ENCODE measurements at places on chromosomes 4 and X. TPM values are rescaled to one million over a fixed set of nuclear protein-coding genes. Genes with fewer than 3 reads are reported as not detected.
A peak's percentile ranks its signal among the peaks of the same experiment; 100 is the strongest.

DNA sequence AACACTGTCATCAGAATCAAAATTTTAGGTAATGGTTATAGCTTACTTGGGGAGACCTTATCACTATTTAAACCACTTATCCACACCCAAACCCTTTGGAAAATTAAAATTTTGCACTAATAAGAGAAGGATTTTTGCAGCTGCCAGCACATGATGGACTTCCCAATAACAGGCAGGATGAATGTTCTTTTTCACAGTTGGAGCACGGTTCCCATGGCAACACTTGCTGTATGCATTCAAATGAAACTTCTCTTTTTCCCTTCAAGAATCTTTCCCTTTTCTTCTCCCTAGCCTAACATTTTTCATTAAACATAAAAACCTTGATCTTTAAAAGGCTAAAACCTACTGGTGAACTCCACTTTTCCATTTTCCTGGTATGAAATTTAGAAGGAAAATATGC is 768.2 kb downstream of the KCTD8 start:
- no peaks in the 10 kb centered on the region for H3K36me3 ChIP-seq
- no peaks in the 10 kb centered on the region for H3K27me3 ChIP-seq
- no peak overlapping the region for H3K27ac ChIP-seq
- no peak for DNase-seq
- H3K4me1 ChIP-seq = no peaks in the 10 kb centered on the region

DNA sequence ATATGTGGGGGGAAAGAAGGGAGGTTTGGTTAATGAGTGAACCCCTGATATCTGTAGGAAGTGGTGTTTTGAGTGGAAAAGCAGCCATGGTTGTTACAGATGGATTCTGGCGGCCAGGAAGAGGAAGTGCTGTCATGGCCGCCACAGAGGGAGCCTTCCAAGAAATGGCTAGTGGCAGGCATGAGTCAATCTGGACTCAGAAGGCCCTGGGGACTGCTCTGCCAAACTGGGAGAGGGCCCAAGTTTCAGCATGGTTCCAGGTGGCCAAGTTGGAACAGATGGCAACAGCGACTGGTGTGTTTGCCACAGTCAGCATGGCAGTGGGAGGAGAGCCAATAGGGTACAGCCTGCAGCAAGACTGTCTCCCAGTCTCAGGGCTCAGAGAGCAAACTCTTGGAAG is 32.5 kb downstream of the ETDB start:
- no peak overlapping the region for H3K4me3 ChIP-seq
- H3K27ac ChIP-seq = no peak overlapping the region
- no peaks in the 10 kb centered on the region for H3K27me3 ChIP-seq

- no peak for DNase-seq
- H3K4me3 ChIP-seq = no peak overlapping the region
- H3K27ac ChIP-seq = no peak overlapping the region
- H3K4me1 ChIP-seq = peaks cover 4% of the 10 kb centered on the region
These were observed 4.2 kb upstream of the HTRA3 start for GRCh38 chr4:8265171-8265929.

The POF1B gene
- not detected for total RNA-seq

- no peak overlapping the region for H3K4me3 ChIP-seq
- H3K36me3 ChIP-seq = no peaks in the 10 kb centered on the region
- no peaks in the 10 kb centered on the region for H3K4me1 ChIP-seq
- no peaks in the 10 kb centered on the region for H3K27me3 ChIP-seq
- H3K27ac ChIP-seq = no peak overlapping the region
These were observed 514.5 kb upstream of the FAM241A start for GRCh38 chr4:111630705-111631104.

The ADAMTS3 gene
- 2.1 TPM for total RNA-seq

DNA sequence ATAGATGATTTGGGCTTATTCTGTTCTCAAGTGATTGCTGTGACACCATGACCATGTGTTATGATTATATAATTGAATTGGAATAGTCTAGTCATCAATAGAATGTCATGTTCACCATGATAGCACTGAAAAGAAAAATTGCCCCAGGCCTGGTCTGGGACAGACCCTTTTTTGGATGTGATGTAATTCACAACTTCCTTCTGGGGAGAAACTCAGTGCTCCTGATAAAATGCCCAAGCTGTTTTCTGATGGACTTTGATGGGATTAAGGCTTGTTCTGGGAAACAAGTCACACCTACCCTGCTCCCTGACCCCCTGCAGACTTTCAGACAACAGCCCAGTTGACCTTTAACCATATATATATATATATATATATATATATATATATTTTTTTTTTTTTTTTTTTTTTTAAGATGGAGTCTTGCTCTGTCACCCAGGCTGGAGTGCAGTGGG is 65.3 kb downstream of the RHOH start:
- no peak for DNase-seq
- no peak overlapping the region for H3K4me3 ChIP-seq
- no peaks in the 10 kb centered on the region for H3K4me1 ChIP-seq
- no peak overlapping the region for H3K27ac ChIP-seq
- no peaks in the 10 kb centered on the region for H3K36me3 ChIP-seq

DNA sequence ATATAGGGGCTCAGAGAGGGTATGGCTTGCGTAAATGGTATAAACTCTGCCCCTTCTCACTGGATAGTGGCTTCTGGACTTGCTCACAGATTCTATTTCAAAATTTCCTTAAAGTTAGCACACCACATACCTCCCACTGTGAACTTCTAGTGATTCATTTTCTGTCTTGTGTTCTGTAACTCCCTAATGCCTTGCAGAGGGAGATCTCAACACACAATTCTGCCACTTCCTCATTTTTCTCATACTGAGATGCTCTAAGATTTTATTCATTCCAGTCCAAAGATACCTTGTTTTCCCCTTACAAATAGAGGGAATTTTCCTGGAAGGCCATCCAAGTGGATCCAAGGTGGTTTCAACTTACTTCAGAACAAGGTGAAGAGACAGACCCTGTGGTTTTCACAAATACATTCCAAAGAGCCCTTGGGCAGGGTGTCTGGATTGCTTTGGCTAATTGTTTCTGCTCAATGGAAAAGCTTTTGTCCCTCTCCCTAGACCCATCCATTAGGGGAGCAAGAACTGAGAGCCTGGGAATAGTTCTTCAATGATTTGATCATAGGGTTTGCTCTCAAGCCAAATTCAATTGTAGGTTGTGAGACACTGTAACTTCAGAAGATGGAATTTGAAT is 52.1 kb upstream of the CAPN6 start:
- no peaks in the 10 kb centered on the region for H3K27me3 ChIP-seq
- H3K4me1 ChIP-seq = no peaks in the 10 kb centered on the region
- no peak overlapping the region for H3K4me3 ChIP-seq

The RELL1 gene
- total RNA-seq = 71.0 TPM

DNA sequence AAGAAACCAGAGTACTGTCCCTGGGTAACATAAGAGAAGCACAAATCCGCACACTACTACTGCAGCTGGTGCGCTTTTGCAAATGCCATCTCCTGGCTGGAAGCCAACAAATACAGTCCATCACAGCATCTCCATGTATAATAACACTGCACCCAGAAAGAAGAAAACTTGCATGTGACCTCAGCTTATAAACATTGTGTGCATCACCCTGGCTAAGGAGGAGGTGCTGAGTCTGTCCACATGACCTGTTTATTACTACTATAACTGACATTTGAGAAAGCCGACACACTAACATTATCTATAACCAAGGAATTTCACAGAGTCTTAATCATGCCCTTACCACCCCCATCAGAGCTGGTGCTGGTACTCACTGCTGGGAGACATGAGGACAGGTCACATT is 516.8 kb downstream of the CFAP47 start:
- DNase-seq = no peak
- H3K27me3 ChIP-seq = no peaks in the 10 kb centered on the region
- H3K27ac ChIP-seq = no peak overlapping the region
- no peaks in the 10 kb centered on the region for H3K36me3 ChIP-seq
- H3K4me3 ChIP-seq = no peak overlapping the region

GRCh38 chr4:180240670-180241069 is 2002.5 kb upstream of the TENM3 start:
- H3K36me3 ChIP-seq = no peaks in the 10 kb centered on the region
- no peaks in the 10 kb centered on the region for H3K4me1 ChIP-seq
- no peaks in the 10 kb centered on the region for H3K27me3 ChIP-seq
- DNase-seq = no peak

- H3K27ac ChIP-seq = no peak overlapping the region
- H3K4me1 ChIP-seq = no peaks in the 10 kb centered on the region
- H3K27me3 ChIP-seq = no peaks in the 10 kb centered on the region
- no peak overlapping the region for H3K4me3 ChIP-seq
These were observed 70.0 kb upstream of the MSX1 start for GRCh38 chr4:4789462-4789861.

DNA sequence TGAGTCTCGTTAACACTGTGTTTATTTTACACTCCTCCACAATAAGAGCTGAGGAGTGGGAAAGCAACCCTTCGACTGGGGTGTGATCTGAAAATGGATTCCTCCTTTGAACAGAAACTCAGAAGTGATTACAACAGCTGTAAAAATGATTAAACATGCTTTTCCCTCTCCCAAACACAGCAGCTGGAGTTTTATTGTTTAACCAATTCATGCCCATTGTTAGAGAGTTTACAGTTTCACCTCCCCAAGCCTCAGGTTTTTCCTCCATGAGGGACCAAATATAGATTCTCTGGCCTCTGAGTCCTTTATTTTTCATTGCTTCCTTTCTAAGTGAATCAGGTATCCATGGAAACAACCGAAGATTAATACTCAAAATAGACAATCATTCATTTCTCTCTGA is 263.0 kb upstream of the TAPT1 start:
- H3K36me3 ChIP-seq = no peaks in the 10 kb centered on the region
- H3K27ac ChIP-seq = no peak overlapping the region
- no peaks in the 10 kb centered on the region for H3K4me1 ChIP-seq

DNA sequence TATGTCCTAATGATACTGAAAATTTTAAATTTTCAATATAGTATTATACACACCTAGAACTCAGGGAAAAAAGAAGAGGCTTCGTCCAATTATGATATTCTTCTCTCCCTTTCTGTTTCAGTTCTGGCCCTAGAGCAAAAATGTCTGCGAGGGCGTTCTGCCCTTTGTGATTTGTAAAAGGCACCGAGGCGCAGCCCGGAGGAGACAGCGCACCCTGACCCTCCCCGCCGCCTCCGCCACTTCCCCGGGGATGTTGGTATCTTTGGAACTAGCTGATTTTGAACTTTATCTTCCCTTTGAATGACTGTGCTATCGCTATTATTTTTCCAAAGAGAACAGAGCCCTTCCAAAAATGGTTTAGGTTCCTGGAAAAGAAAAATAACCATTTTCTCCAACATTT is 173.2 kb upstream of the FAM9B start:
- H3K27me3 ChIP-seq = no peaks in the 10 kb centered on the region
- peak overlapping the region; percentile 45 for H3K4me3 ChIP-seq
- H3K36me3 ChIP-seq = no peaks in the 10 kb centered on the region
- H3K4me1 ChIP-seq = no peaks in the 10 kb centered on the region
- no peak for DNase-seq
- H3K27ac ChIP-seq = peak overlapping the region; percentile 8

- no peaks in the 10 kb centered on the region for H3K4me1 ChIP-seq
- no peak for DNase-seq
- H3K36me3 ChIP-seq = no peaks in the 10 kb centered on the region
- no peaks in the 10 kb centered on the region for H3K27me3 ChIP-seq
- no peak overlapping the region for H3K27ac ChIP-seq
These were observed 25.2 kb upstream of the PLAC1 start for GRCh38 chrX:134683351-134684005.

The UGT2B11 gene
- total RNA-seq = not detected

- H3K4me1 ChIP-seq = no peaks in the 10 kb centered on the region
- no peaks in the 10 kb centered on the region for H3K36me3 ChIP-seq
- DNase-seq = peak; percentile 62
- H3K4me3 ChIP-seq = no peak overlapping the region
- H3K27ac ChIP-seq = no peak overlapping the region
These were observed 74.1 kb downstream of the DOCK11 start for GRCh38 chrX:118569676-118570075.
